Activated naive CD4-positive, alpha-beta T cell treated with anti-CD3 and anti-CD28 coated beads for 36 hours (primary cell): ENCODE measurements at places on chromosomes 11 and 22.

- no peak overlapping the region for H3K4me3 ChIP-seq
- no peak overlapping the region for H3K27ac ChIP-seq
- H3K4me1 ChIP-seq = peaks cover 62% of the 10 kb centered on the region
- no peaks in the 10 kb centered on the region for H3K27me3 ChIP-seq
- no peak for DNase-seq
Observed at GRCh38 chr11:117075186-117075585, 23.0 kb downstream of the SIK3 start.

GRCh38 chr11:75659836-75660235, 9.0 kb downstream of the MAP6 start:
- H3K4me1 ChIP-seq = peaks cover 2% of the 10 kb centered on the region
- H3K4me3 ChIP-seq = no peak overlapping the region
- H3K36me3 ChIP-seq = no peaks in the 10 kb centered on the region
- H3K27me3 ChIP-seq = peaks cover 27% of the 10 kb centered on the region
- H3K27ac ChIP-seq = no peak overlapping the region

DNA sequence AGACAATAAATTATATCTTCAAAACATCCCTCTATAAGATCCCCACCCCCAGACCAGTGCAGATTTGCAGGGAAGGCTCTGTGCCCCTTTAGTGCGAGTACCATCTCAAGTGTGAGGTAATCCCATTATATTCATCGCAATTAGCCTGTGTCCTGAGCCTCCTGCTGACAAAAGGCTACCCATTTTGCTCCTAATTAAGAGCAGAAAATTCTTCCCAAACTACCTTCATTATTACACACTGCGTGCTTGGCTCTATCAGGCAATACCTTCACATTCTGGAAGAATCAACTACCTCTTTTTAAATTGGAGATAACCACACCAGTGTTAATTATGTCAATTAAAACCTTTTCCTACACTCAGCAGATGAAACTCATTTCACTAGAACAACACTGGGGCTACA, 1133.4 kb upstream of the CCDC90B start:
- no peaks in the 10 kb centered on the region for H3K36me3 ChIP-seq
- no peak for DNase-seq
- no peaks in the 10 kb centered on the region for H3K27me3 ChIP-seq

GRCh38 chr22:26401726-26402125, 27.3 kb upstream of the ASPHD2 start:
- H3K4me1 ChIP-seq = peaks cover 7% of the 10 kb centered on the region
- H3K4me3 ChIP-seq = no peak overlapping the region
- no peak overlapping the region for H3K27ac ChIP-seq

DNA sequence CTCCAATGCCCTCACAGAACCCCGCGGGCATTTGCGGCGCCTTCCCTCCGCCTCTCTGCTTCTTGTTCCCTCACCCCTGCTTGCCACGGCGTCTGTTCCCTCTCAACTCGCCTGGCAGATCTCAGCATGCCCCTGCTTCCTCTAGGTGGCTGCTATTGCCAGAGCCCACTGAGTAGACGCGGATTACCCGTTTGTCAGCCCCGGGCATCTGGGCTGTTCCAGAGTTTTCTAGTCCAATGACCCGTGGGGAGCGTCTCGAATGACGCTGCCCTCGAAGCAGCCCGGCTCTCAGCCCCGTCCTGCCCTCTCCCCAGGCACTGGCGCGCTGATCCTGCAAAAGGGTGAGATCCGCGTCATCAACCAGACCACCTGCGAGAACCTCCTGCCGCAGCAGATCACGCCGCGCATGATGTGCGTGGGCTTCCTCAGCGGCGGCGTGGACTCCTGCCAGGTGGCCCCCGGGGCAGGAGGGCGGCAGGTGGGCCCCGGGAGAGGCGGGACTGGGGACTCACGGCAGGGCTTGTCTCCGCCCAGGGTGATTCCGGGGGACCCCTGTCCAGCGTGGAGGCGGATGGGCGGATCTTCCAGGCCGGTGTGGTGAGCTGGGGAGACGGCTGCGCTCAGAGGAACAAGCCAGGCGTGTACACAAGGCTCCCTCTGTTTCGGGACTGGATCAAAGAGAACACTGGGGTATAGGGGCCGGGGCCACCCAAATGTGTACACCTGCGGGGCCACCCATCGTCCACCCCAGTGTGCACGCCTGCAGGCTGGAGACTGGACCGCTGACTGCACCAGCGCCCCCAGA, 49.7 kb downstream of the ST14 start:
- H3K4me1 ChIP-seq = no peaks in the 10 kb centered on the region
- no peaks in the 10 kb centered on the region for H3K36me3 ChIP-seq
- no peak overlapping the region for H3K27ac ChIP-seq
- H3K4me3 ChIP-seq = no peak overlapping the region
- no peak for DNase-seq

DNA sequence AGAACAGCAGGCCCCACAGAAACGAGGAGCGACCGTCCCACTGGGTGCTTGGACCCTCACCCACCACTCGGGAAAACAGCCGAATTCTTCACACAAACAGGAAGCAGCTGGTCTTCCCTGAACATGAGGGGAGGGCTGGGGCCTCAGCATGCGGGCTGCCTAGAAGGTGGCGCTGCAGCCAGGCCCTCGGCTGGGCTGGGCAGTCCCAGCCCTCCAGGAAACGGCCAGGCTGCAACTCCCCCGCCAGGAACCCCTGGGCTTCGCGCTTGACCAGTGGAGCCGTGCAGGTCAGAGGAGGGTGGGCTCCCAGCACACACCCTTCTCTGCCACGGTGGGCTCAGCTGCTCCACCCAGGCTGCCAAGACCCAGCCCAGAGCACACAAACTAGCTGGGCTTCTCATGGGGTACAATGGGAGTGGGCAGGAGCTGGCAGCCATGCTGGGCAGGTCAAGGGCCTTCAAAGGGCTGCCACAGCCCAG, 29.6 kb downstream of the IGF2 start:
- no peaks in the 10 kb centered on the region for H3K36me3 ChIP-seq
- no peaks in the 10 kb centered on the region for H3K4me1 ChIP-seq
- H3K27ac ChIP-seq = no peak overlapping the region
- peaks cover 6% of the 10 kb centered on the region for H3K27me3 ChIP-seq
- no peak overlapping the region for H3K4me3 ChIP-seq
- no peak for DNase-seq

GRCh38 chr22:19448739-19449421, 1.4 kb upstream of the C22orf39 start:
- peaks cover 38% of the 10 kb centered on the region for H3K4me1 ChIP-seq
- DNase-seq = peak; percentile 92
- H3K36me3 ChIP-seq = peaks cover 26% of the 10 kb centered on the region
- peak overlapping the region; percentile 85 for H3K27ac ChIP-seq
- H3K27me3 ChIP-seq = no peaks in the 10 kb centered on the region
- H3K4me3 ChIP-seq = peak overlapping the region; percentile 86

DNA sequence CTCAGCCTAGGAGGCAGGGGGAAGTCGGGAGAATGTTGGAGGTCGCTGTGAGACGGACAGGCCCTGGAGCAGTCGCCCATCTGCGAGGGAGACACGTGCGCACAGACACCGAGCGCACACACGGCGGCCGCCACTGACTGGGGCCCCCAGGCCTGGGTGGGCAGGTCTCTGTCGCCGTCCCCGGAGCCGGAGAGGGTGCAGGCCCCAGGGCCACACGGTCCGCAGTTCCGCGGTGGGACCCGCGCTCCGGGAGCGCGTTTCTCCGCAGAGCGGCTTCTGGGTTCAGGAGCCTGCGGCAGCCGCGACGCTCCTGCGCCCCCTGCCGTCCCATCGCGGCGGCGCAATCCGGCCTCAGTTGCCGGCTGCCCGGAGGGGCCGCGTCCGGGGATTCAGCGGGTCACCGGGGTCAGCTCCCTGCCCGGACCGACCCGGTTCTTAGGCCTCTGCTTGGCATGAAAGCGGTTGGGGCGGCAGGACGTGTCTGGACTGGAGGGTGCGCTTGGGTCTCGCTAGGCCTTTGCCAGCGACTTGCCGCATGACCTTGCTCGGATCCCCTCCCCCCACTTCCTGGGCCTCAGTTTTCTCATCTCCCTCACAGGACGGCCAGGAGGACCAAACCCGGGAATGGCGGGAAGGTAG, 31.2 kb downstream of the PDE2A start:
- no peaks in the 10 kb centered on the region for H3K4me1 ChIP-seq
- H3K27me3 ChIP-seq = no peaks in the 10 kb centered on the region
- H3K27ac ChIP-seq = no peak overlapping the region
- DNase-seq = peak; percentile 55
- peak overlapping the region; percentile 56 for H3K4me3 ChIP-seq

GRCh38 chr22:32985899-32986765, 72.0 kb downstream of the SYN3 start:
- H3K36me3 ChIP-seq = no peaks in the 10 kb centered on the region
- H3K4me1 ChIP-seq = no peaks in the 10 kb centered on the region
- peak; percentile 70 for DNase-seq
- H3K27ac ChIP-seq = no peak overlapping the region

- H3K36me3 ChIP-seq = no peaks in the 10 kb centered on the region
- no peak overlapping the region for H3K4me3 ChIP-seq
- H3K27ac ChIP-seq = no peak overlapping the region
- no peaks in the 10 kb centered on the region for H3K27me3 ChIP-seq
Observed at GRCh38 chr11:42205518-42205917, 746.1 kb upstream of the LRRC4C start.

GRCh38 chr11:75245356-75246005, 4.9 kb downstream of the TPBGL start:
- H3K36me3 ChIP-seq = no peaks in the 10 kb centered on the region
- peaks cover 4% of the 10 kb centered on the region for H3K4me1 ChIP-seq
- no peak for DNase-seq
- peaks cover 17% of the 10 kb centered on the region for H3K27me3 ChIP-seq
- no peak overlapping the region for H3K27ac ChIP-seq
- no peak overlapping the region for H3K4me3 ChIP-seq

DNA sequence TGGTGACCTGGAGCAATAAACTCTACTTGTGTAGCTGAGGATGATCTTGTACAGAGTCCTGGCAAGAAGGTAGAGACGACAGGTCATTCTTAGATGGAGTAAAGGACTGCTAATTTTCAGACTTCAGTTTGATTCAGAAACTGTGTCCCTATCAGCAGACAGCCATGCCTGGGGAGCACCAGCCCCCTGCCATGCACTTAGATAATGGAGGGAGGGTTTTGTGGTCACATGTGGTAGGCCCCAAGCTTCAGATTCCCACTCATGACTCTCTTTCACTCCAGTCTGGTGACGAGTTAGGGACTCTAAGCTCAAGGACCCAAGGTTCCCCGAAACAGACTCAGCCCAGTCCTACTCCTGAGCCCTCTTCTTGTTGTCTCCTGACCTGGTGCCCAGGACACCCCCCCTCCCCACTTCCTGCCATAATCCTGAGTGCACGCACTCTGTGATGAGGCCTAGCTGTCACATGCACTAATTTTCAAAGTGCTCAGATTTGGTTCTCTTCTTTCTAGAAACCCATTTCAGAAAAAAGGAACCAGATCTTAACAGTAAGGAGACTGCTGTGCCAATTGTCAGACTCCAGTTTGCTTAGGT, 10.2 kb upstream of the AMPD3 start:
- no peaks in the 10 kb centered on the region for H3K27me3 ChIP-seq
- no peaks in the 10 kb centered on the region for H3K36me3 ChIP-seq
- DNase-seq = peak; percentile 60
- H3K4me3 ChIP-seq = no peak overlapping the region

GRCh38 chr22:46592390-46592872, 27.8 kb upstream of the GRAMD4 start:
- H3K27ac ChIP-seq = peak overlapping the region; percentile 46
- H3K4me3 ChIP-seq = peak overlapping the region; percentile 36
- peak; percentile 72 for DNase-seq
- H3K36me3 ChIP-seq = no peaks in the 10 kb centered on the region
- no peaks in the 10 kb centered on the region for H3K27me3 ChIP-seq
